GM19239 (cell line): ENCODE measurements at places on chromosomes 2 and 18.

GRCh38 chr2:224556381-224556780 is 28.8 kb downstream of the CUL3 start:
- no peak for DNase-seq

- no peak for DNase-seq
Measured at GRCh38 chr2:198273660-198274059, 469.3 kb downstream of the PLCL1 start.

DNA sequence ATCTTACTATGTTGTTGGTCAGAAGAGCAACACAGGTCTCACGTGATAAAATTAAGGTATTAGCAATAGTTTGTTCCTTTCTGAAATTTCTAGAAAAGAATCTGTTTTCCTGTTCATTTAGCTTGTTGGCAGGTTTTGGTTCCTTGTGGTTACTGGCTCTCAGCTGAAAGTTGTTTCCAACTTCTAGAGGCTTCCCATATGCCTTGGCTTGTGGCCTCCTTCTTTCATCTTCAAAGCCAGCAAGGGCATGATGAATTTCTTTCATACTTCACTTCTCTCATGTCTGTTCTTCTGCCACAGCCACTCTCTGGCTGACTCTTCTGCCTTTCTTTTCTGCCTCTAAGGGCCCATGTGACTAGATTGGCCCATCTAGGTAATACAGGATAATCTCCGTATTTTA is 193.7 kb downstream of the TRIB2 start:
- no peak for DNase-seq

DNA sequence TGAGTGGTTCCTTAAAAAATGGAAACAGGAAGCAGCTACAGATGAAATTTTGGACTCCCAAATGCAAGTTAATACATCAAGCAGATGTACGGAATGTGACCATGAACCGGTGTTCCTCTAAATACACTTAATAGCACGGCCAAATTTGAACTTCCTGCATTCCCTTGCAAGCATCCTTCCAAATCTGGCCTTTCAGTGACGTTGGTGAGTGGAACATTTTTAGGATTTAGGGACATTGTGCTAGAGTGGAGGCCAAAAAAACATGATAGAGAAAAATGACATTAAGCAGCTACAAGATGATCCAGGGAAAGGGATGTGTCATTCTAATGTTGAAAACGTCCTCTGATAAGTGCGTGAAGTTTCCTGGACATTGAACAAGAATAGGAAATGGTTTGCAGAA is 62.1 kb downstream of the CTAGE1 start:
- DNase-seq = no peak

DNA sequence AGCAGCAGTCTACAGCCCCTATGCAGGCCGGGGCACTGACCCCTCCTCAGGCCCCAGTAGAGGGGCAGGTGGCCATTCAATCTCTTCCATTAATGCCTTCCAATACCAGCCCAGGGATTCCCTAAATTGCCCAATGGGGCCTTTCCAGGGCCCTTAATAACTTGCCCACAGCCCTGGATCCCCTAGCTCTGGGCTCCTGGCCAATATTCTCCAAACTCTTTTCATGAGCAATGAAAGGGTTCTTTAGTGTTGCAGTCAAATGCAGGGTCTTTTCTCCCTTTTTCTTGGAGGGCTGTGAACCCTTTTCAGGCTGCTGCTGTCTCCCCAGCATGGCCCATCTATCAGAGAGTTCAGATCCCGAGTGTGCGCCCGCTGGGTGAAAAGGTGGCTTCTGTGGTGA is 41.3 kb upstream of the SLC1A4 start:
- no peak for DNase-seq

- DNase-seq = no peak
Measured at GRCh38 chr2:15745350-15745749, 153.7 kb downstream of the DDX1 start.

- DNase-seq = no peak
Measured at GRCh38 chr2:43045866-43046265, 180.5 kb downstream of the ZFP36L2 start.

GRCh38 chr2:171487803-171488259 is 34.4 kb upstream of the CYBRD1 start:
- no peak for DNase-seq

GRCh38 chr2:111896024-111896423 is 2.4 kb upstream of the MERTK start:
- no peak for DNase-seq

DNA sequence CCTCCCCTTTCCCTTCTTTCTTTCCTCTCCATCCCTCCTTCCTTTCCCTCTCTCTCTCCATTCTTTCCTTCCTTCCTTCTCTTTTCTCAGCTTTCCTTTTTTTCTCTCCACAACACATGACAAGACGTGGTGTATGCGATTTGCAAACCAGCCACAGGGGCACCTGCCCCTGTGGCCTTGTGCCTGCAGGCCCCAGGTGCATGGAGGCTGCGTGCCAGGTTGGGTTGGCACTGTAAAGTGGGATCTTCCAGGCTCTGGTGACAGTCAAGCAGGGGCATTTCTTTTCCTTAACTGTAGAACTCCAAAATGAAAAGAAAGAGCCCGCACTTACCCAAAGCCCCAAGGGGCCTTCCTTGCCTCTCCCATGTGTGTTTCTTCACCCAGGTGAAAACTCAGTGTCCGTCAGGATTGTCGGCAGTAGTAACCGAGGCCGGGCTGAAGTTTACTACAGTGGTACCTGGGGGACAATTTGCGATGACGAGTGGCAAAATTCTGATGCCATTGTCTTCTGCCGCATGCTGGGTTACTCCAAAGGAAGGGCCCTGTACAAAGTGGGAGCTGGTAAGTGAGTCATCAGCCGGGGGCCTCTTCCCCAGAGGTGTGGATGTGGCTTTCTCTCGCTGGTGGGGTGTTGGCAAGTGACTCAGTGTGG is 50.9 kb downstream of the MARCO start:
- DNase-seq = no peak

- DNase-seq = no peak
Measured at GRCh38 chr2:135960656-135961551, 24.5 kb downstream of the DARS1 start.

DNA sequence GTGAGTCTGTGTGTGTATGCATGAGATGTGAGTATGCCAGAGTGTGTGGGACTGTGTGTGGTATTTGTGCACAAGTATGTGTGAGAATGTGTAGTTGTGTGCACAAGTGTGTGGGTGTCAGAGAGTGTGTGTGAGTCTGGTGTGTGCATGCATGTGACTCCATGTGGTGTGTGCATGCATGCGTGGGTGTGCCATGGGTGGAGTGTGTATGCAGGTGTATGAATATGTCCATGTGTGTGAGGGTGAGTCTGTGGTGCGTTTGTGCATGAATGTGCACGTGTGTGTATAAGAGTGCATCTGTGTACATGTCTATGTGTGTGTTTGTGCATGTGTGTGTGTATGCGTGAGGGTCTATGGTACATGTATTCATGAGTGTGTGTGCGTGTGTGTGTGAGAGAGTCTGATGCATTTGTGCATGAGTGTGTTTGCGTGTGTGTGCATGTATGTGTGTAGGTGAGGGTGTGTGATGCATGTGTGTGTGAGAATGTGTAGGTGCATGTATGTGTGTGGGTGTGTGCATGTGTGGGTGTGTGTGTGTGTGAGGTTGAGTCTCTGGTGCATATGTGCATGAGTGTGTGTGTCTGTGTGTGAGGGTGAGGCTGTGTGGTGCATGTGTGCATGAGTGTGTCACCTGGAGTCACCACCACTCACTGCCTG is 226.8 kb downstream of the LDLRAD4 start:
- no peak for DNase-seq

DNA sequence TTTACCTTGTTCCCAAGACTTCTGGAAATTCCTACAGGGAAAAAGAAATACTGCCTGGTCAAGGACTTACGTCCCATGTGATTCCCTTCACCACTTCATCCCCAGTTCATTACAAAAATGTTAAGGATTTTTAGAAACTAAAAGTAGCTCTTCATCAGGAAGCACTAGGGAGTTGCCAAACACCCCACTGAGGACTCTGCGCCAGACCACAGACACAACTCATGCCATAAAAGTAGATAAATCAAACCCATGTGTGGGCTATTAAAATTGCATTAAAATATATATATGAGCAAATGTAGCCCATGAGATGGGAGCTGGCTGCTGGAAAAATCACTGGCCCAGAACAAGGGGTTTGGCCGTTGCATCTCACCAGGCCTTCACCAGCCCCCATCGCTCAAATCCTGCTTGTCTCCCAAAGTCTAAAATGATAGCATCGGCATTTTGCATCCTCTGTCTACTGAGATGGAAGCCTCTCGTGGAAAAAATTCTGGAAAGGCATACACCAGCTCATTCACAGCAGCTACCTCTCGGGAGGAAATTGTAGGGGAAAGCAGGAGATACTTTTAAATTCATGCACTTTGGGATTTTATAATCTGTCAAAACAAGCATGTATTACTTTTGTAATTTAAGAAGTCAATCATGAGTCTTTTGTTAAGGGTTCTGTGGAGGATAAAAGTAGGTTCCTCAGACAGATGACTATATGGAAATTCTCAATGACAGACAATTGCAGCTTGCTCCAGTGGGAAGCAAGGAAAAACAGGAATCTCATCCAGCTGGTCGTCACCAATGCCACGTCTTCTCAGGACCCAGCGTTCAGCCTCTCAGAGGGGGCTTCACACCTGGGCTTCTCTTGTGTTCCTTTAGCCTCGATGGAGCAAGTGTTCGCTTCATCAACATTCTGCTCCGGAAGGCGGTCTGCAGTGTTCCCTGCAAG is 113.9 kb downstream of the MREG start:
- DNase-seq = no peak

DNA sequence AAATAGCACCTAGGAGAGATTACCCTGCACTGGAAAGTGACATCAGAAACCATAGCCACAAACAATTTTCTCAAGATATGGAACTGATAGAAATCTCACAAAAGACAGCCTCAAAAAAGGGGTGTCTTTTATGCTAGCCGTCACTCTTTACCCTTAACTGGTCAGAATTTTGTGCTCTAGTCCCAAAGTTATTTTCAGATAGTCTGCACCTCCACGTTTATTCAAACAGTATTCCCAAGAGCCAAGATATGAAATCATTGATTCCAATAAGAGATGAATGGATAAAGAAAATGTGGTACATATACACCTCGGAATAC is 23.5 kb upstream of the PMAIP1 start:
- DNase-seq = no peak

DNA sequence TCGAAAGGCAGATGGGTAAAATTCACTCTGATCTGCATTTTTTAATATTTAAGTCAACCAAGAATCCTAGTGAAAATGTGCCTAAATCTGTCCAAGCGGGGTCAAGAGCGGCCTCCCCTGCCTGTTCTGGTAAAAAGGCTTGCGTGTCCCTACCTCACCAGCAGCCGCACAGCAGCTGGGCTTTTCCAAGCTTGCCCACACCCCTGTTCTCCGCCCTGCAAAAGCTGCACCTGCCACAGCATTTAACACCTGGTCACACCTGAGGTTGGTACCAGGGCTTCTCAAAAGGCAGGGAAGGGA is 25.8 kb upstream of the TMEM182 start:
- DNase-seq = no peak
